ENCODE measurements at places on chromosomes 12 and 14. TPM values are rescaled to one million over a fixed set of nuclear protein-coding genes. Genes with fewer than 3 reads are reported as not detected.

KCNC2 gene
- total RNA-seq, result not detected

PRH2 gene
- not detected for total RNA-seq

SAMD15 gene
- total RNA-seq, result 0.11 TPM

- no peaks in the 10 kb centered on the region for H3K27me3 ChIP-seq
- no peak overlapping the region for H3K4me3 ChIP-seq
- DNase-seq, result no peak
- no peaks in the 10 kb centered on the region for H3K4me1 ChIP-seq
- no peaks in the 10 kb centered on the region for H3K36me3 ChIP-seq
Measured at GRCh38 chr12:88925454-88925853, 345.2 kb upstream of the KITLG start.

DNA sequence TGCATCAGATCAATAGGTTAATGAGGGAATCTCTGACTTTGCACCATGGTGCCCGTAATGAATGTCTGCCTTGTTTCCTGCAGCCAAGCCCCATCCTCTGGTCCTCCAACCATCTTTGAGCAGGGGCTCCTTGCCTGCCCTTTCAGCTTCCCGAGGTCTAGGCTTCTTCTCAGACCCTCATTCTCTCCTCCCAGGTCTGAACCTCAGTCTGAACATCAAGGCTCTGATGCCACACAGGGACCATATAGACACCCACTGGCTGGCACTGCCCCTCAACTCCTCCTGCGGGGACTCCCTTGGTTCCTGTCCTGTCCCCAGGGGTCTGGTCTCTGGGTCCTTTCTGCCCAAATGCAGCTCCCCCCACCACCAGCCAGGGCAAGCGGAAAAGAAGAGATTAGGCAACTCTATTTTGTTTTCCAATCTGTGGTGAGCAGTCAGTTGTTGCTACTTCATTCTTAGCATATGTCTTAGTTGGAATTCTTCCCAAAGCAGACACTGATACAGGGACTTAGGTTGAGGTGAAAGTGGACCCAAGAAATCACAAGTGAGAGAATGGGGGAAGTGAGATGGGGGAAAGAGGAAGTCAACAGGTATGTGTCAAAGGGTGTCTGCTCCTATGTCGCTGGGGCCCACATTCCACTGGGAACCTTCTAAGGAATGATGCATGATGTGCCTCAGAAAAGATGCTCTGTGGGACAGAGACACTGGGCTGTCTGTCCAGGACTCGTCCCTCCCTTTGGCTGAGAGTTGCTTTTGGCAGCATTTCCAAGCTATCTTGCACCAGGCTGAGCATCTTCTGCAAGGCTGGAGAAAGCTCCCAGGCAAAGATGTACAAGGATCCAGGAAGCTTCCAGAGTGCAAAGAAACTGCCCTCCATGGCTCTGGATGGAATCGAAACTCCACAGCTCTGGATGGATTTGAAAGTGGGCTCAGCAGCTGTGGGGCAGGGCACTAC is 1096.5 kb upstream of the TMEM132C start:
- H3K27me3 ChIP-seq, result no peaks in the 10 kb centered on the region
- no peak overlapping the region for H3K4me3 ChIP-seq
- DNase-seq, result no peak
- H3K36me3 ChIP-seq, result peaks cover 3% of the 10 kb centered on the region

GRCh38 chr14:106051796-106052195 is 525.4 kb downstream of the TMEM121 start:
- no peak overlapping the region for H3K4me3 ChIP-seq
- H3K27me3 ChIP-seq, result no peaks in the 10 kb centered on the region
- DNase-seq, result no peak
- H3K36me3 ChIP-seq, result no peaks in the 10 kb centered on the region
- no peak overlapping the region for H3K27ac ChIP-seq

GRCh38 chr12:125402874-125403789 is 337.9 kb downstream of the AACS start:
- peak; percentile 45 for DNase-seq
- no peak overlapping the region for H3K4me3 ChIP-seq
- H3K4me1 ChIP-seq, result no peaks in the 10 kb centered on the region
- no peak overlapping the region for H3K27ac ChIP-seq
- no peaks in the 10 kb centered on the region for H3K27me3 ChIP-seq
- H3K36me3 ChIP-seq, result no peaks in the 10 kb centered on the region

DNA sequence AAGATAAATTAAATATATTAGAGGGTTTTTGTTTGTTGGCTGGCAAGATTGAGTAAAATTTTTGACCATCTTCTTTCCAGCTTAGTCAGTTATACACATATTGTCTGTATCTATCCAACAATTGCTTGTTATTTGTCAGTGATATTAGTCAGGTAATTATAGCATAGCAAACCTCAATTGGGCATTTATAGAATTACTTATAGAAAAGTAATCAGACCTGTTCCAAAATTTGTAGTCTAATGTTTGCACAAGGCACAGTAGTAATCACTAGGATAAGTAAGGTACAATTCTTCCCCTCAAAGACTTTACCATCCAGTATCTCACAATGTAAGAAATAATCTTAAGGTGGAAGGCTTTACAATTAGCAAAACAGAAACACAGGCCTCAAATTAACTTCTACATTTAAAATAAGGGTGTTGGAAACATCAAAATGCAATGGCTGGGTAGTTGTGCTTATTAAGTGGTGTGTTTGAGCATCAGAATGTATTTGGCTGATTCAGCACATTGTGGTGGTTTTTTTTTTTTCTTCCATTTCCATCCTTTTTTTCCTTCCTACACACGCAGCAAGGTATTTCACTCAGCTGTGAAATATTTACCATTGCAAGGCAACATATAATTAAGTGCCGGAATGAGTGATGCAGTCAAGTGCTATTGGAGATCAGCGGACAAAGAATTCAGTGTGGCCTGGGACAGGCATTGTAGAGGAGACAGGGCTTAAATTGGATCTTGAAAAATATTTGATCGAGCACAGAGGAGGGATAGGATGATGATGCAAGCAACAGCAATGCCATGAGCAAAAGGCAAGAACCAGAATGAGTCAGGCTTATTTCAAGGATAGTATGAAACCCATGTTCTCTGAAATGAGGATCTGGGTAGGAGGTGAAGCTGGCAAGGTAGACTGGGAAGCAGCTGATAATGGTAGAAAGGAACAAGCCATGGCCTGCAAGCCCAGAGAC is 178.2 kb downstream of the AKAP6 start:
- H3K36me3 ChIP-seq, result no peaks in the 10 kb centered on the region
- H3K4me1 ChIP-seq, result no peaks in the 10 kb centered on the region
- no peak overlapping the region for H3K27ac ChIP-seq
